Large intestine (tissue), 12 donors: ENCODE measurements at places on chromosomes 5 and 9. TPM values are rescaled to one million over a fixed set of nuclear protein-coding genes. Genes with fewer than 3 reads are reported as not detected.

GALNT12 gene
- polyA plus RNA-seq = 45.6 TPM

DNA sequence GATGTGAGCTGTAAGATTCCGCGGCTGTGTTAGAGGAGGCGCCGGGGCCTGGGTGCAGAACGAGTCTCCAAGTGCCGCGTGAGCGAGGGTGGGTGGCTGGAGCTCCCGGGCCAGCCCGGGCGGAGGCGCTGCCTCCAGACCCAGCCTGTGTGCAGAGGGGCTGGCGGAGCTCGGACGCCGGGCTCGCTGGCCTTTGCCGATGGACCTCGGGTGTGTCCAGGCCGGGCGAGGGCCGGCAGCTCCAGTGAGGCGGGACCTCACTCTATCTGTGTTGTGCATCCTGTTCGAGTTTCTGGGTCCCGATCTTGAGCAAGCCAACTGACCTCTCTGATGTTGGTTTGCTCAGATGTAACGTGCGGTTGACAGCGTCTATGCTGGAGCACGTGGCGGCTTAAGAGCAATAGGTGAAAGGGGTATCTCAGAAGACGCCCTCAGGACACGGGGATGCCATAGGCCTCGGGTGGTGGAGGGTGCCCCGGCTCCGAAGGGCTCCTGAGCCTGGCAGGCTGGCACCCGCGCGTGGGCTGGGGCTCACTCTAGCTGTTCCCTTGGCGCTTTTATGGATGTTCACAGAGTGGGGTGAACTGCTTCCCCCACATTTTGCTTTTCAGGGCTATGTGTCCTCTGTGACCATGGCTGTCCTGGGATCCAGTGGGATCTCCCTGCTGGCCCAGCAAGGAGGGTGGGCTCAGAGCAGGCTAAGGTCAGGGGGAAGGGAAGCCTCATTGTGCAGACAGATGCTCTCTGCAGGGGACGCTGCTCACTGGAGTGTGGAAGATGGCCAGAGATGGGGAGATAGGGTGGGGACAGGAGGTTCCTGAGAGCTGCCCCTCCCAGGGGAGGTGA, 69.8 kb downstream of the MRPL36 start:
- DNase-seq = no peak

LTC4S gene
- 2.9 TPM for polyA plus RNA-seq

IL7R gene
- 9.9 TPM for polyA plus RNA-seq
